Activated CD4-positive, alpha-beta T cell treated with anti-CD3 and anti-CD28 coated beads for 4 hours (primary cell): ENCODE measurements at places on chromosomes 2 and 18.

DNA sequence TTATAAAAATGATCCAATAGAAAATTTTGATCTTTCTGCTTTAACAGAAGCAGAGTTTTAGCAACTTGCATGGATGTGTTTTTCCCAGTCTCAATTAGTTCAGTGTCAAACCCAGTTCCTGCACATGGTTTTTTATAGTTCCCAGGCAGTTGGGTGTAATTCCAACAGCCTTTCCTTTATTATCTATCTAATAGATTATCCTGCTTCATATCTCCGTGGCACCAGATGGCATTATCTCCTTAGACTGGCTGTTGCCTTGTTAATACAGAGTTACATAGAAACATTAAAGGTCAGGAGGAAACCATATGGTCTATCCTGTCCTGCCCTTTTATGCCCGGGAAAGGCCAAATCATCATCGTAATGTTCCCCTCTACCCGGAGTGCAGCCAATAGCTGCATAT lies 400.9 kb upstream of the SMIM21 start:
- DNase-seq, result no peak

- no peak for DNase-seq
These were observed 65.7 kb upstream of the CNGA3 start for GRCh38 chr2:98280376-98281102.

DNA sequence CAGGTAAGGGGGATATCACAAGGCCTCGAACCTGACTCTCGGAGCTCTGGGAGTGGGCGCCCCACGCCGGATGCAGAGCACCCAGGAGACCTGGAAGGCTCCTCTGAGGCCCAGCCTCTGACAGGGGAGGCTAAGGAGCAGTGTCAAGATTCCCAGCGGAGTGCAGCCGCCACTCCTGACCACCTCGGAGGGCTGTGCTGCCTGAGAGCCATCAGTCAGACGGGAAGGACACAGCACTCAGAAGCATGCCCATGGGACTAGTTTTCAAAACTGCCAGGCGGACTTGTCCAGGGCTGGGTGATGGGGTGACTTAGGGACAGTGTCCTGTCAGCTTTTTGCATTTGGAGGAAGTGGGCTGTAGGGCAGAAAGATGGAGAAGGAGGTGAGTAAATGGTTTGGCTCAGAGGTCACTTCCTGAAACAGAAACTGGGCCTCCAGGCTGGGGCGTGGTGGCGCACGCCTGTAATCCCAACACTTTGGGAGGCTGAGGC lies 34.6 kb upstream of the B3GNT7 start:
- DNase-seq, result no peak

DNA sequence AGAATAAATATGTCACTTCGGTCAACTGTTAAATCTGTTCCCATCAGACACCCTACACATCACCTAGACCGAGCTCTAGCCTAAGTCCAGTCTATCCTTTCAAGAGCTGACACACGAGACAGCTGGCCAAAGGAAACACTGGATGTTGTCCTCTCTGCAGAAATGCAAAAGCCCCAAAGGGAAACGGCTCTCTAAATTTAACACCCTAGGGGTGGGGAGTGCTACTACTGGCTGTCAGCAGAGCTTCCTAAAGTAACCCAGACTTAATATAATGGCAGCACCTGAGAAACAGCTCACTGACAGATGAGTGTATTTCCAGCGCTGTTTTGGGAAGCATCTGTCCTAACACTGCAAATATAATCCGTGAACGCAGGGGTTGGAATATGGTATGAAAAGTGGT lies 55.6 kb downstream of the CHMP3 start:
- DNase-seq, result no peak

GRCh38 chr2:10504994-10505820 lies 57.1 kb upstream of the ODC1 start:
- DNase-seq, result no peak

DNA sequence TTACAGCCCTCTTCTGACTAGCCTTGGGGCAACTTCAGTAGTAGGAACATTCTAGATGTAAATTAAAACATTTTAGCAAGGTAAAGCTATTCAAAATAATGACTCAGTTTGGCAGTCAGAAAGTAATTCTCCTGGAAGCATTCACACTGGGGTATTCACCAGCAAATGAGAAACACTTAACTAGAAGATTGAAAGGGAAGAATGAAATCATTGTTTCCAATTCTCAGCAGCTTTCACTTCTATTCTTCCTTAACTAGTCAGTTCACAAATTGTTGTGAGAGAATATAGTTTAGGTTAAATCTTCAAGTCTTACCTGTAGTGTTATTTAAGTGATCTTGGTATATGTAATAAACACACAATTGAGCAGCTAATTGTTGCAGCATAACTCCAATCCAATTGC lies 1135.6 kb upstream of the FAM98A start:
- no peak for DNase-seq

GRCh38 chr2:18980104-18980785 lies 378.2 kb downstream of the OSR1 start:
- DNase-seq, result no peak

- no peak for DNase-seq
These were observed 102.4 kb upstream of the MGAT4A start for GRCh38 chr2:98833172-98833916.

- no peak for DNase-seq
These were observed 84.9 kb downstream of the MAPK4 start for GRCh38 chr18:50644807-50645206.

GRCh38 chr18:61841706-61842105 lies 51.1 kb downstream of the RNF152 start:
- no peak for DNase-seq

DNA sequence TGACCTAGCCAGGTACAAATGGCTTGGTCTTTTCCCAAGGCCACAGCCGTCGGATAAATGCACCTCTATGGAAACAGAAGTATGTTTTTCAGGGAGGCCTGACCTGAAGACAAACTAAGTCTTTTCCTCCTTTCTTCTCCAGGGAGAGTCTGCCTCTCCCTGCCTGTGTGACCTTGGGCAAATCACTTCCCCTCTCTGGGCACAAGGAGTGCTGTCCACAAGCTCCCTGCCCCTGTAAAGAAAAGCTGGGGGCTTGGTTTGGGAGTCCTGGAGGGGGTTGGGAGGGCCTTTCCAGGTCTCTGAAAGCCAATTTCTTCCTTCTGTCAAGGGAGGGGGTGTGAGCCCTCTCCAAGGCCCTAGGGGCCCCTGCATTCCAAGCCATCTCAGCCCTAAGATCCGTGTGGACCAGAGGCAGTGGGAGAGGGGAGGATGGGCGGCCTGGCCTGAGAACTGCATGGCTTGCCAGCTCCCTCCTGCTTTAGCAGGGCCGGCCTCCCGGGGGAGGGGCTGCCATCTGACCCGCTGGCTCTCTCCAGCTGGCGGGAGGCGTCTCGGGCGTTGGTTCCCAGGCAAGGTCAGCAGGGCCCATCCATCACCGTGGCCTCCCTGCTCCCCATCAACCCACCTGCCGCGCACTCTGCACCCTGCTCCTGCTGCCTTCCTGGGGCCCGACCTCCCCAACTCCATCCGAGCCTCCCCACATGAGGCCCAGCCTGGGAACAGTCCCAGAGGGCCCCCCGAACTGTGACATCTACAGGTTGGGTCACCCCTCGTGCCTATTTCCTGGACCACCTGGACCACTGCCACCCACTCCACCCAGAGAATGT lies 61.4 kb downstream of the SMAD7 start:
- no peak for DNase-seq

DNA sequence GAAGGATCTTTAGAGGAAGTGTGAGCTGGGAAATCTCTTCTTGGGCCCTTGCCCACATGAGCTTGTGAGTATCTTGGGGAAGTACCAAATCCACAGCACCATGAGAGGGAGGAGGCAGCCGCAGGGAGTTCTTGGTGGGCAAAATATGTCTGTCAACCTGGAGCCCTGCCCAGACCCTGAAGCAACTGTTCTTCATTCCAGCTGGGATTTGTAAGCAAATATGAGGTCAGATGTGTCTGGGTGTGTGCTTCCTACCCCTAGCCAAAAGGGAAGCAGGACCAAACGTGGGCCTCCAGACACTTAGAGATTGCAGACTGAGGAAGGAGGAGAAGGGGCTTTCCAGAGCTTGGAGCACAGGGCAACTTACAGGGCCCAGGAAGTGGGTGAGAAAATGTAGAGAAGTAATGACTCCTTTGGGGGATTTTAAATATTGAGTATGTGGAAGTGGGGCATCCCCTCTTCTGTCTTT lies 41.9 kb downstream of the TMEM247 start:
- no peak for DNase-seq

GRCh38 chr2:239523954-239524330 lies 123.1 kb upstream of the HDAC4 start:
- no peak for DNase-seq

DNA sequence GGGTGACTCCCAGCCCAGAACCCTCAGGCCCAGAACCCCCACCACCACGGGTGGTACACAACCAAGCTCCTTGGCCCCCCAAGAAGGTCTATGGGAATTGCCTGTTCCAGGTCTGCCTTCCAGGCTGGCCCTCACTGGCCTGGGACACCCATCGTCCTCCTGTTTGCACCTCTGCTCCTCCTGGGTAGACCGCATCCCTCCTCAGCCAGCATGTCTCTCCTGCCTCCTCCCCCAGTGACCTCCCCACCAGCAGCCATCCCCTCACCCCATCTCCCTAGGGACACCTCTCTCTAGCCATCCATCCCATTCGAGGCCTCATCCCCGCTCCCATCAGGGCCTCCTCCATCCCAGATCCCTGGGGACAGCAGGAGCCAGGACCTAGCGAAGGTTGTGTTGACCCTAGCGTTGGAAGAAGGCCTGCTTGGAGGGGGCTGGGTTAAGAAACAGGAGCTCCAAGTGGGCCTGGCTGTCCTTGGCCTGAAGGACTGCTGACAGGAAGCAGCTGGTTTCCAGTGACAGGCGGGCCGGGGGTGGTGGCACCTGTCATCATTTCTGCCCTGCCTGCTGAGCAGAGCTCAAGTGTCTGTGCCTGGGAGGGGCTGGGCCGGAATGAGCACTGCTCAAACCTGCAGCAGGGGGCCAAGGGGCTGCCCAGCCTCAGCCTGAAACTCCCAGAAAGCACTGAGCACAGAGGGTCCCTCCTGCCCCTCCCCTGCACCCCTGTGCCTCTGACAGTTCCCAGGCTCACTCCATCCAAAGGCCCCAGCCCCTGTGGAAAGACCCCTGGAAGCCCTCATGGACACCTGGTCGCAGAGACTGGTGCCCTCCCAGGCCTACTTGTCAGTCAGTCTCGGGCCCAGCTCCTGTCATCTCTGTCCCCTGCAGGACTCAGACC lies 96.0 kb upstream of the OTOS start:
- DNase-seq, result no peak

DNA sequence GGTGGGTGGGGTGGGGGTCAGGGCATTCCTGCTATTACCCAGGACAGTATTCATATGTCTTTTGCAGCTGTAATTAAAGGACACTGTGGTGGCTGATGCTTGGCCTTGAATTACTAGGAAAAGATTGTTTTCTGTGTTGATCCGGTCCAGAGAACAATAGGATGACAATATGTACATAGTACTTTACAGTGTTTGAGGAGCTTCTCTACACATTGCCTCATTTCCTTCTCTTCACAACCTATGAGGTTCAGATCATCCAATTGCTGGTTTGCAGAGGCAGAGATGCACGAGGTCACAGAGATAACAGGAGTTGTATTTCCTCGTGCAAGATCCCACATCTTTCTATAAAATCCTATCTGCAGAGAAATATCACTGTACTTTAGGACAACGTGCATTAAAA lies 119.5 kb downstream of the LIPG start:
- DNase-seq, result no peak

GRCh38 chr2:192657362-192657761 lies 462.6 kb upstream of the TMEFF2 start:
- no peak for DNase-seq

- no peak for DNase-seq
These were observed 79.7 kb downstream of the MDH1 start for GRCh38 chr2:63668466-63668865.

DNA sequence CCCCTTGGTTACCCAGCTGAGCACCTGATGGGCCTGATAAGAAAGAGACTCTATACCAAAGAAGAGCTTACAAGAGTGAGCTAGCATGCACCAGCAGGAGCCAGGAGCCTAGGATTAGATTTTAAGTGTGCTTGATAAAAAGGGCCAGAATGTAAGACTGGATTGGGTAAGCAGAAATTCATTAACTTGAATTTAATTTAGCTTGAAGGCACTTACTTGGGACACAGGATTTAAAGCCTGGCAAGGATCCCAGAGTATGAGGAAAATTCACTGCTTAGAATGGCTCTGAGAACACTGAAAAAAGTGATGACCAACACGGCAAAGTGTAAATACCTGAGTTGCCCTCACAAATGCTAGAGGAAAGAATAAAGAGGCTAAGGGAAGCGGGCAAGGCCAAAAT lies 91.3 kb upstream of the RBBP8 start:
- no peak for DNase-seq

DNA sequence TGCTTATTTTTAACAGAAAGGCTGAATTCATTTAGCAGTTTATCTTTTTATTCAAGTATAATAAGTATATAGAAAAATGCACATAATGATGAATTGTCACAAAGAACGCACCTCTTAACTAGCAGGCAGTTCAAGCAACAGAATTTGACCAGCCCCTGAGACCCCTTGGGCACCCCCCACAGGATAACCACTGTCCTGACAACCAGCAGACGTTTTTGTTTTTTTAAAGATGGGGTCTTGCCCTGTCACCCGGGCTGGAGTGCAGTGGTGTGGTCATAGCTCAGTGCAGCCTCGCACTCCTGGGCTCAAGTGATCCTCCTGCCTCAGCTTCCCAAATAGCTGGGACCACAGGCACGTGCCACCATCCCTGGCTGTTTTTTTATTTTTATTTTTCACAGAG lies 14.0 kb downstream of the PRELID3A start:
- DNase-seq, result no peak

GRCh38 chr2:67164771-67165522 lies 232.2 kb upstream of the ETAA1 start:
- DNase-seq, result no peak

GRCh38 chr2:58030771-58031170 lies 15.8 kb upstream of the VRK2 start:
- DNase-seq, result no peak

DNA sequence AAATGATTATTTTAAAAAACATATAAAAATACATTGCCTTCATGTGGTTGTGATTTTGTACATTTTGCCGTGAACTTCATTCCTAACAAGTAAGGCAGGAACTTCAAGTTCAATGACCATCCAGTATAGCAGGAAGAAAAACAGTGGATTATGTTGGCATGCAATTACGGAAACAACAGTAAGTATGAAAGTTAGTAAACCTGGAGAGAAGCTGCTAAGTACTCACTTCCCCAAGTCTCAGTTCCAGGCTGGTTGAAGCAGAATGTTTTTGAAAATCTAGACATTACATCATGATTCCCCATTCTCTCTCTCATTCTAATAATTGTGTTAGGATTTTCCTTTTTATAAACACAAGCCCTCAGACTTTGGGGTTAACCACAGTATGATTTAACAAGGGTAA lies 987.1 kb upstream of the KLHL29 start:
- DNase-seq, result no peak

DNA sequence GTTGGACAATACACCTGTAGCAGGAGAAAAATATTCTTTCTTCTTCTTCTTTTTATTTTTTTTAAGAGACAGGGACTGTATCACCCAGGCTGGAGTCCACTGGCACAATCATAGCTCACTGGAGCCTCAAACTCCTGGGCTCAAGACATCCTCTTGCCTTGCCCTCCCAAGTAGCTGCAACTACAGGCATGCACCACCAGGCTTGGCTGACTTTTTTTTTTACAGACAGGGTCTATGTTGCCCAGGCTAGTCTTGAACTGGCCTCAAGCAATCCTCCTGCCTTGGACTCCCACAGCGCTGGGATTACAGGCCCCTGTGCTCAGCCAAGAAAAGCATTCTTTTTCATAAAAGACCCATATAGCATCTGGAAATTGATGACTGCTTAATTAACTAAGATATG lies 17.1 kb upstream of the ARHGAP28 start:
- no peak for DNase-seq
